ENCODE measurements at places on chromosomes 1 and 21.

GRCh38 chr1:235919833-235920441 lies 53.2 kb upstream of the LYST start:
- no peak for DNase-seq

DNA sequence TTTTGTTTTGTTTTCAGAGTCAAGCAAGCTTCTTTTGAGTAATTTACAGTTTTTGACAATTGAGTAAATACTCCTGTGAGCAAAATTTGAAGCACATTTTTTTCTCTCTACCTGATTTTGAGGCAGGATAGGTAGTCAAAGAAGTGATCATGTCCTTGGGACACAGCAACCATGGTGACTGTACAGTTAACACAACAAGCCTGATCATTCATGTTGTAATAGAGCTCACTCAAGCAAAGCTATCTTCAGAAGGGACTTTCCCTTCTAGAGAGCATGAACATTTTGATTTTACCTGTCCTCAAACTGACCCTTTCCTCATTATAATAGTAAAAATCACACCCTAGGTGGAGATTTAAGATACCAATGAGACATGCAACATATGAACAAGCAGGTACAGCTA lies 126.5 kb upstream of the KCNK1 start:
- no peak for DNase-seq

DNA sequence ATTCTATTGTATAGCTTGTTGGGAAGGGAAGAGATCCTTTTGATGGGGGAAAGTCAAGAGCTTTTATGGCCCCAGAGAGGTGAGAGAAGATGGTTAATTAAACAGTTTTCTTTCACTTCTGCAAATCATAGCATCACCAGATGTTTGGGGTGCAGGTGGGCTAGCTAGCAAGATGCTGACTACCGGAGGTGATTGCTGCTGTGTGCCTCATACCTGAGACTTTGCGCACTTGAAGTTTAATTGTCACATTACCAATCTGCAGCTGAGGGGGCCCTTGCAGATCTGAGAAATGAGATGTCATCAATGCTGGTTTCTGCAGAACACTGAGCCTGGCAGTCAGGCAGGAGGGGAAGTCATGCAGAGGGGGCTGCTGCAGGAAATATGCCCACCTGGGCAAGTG lies 73.9 kb downstream of the SNRPE start:
- no peak for DNase-seq

DNA sequence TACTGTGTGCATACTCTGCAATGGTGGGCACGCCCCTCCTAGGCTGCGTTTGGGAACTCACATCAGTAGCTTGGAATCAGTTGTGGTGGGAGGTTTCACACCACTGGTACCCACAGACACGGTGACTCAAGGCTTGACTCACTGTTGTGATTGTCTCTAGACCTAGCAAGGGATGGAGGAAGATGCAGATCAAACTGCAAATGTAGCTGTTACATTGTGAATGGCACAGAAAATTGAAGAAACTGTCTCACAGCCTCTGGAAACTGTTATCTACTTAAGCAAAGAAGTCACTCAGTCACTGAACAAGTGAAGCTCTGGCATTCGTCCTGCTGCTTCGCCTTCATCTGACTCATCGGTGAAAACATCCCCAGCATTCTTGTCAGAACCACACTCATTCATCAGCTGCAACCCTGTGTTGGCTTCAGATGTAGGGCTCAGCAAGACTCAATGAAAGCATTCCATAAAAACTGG lies 59.5 kb downstream of the POFUT2 start:
- DNase-seq: no peak

GRCh38 chr1:34781071-34781843 lies at the start of gene GJB3:
Gene GJB3 (plus strand): TSS chr1:34781214. CDS start chr1:34784763, 3,549 bp downstream.
- DNase-seq: no peak

- DNase-seq: no peak
Observed at GRCh38 chr1:147204080-147204479, 21.1 kb downstream of the FMO5 start.

DNA sequence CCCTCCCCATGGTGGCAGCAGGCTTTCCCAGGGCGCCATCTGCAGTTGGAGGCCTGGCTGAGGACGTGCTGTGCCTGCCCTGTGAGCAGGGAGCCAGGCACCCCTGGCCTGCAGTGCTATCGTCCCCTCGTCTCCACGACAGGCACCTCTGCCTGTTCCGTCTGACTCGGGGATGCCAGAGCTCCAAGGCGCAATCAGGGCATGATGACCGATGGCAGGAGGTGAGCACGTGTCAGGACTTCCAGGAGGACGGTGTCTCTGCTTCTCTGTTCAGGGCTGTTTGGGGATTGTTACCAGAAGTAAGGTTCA lies 125.2 kb downstream of the PCBP3 start:
- DNase-seq: no peak

GRCh38 chr1:208238710-208239472 lies 5.3 kb downstream of the PLXNA2 start:
- DNase-seq: no peak

DNA sequence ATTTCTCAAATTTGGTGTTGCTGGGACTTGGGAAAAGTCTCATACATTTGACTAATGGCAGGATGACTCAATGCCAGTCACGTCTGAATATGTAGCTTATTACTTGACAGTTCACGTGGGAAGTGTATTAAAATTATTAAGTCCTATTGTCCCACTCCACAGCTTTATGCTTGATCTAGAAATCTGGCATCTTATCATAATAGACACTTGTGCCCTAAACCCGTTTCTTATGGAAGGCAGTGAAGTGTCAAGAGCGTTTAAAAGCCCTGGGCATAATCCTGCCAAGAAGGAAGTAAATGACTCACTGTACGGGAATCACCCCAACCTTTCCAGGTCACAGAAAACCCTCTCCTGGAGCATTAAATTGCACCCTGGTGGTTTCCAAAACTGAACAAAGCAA lies 207.4 kb downstream of the APP start:
- no peak for DNase-seq

- no peak for DNase-seq
Observed at GRCh38 chr1:55155522-55155921, 59.6 kb downstream of the USP24 start.

GRCh38 chr1:109277434-109278204 lies 5.3 kb downstream of the PSRC1 start:
- DNase-seq: no peak

- DNase-seq: no peak
Observed at GRCh38 chr21:42609811-42610210, 43.6 kb upstream of the PDE9A start.

DNA sequence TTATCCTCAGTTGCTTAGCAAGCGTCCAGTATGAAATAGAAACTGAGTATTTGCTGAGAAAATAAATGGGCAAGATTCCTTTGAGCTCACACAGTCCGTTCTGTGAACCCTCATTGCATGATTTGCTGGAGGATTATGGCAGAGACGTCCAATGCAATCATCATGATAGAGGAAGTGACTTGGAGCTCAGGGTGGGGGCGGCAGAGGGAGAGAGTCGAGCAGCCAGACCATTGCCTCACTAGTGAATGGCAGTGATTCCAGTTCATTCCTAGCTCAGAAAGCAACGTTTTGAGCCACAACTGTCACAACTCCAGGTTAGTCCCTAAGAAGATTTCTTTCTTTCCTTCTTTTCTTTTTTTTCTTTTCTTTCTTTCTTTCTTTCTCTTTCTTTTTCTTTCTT lies 27.5 kb upstream of the COL9A2 start:
- DNase-seq: no peak

- no peak for DNase-seq
Observed at GRCh38 chr1:204447190-204447589, 35.6 kb upstream of the PPP1R15B start.

DNA sequence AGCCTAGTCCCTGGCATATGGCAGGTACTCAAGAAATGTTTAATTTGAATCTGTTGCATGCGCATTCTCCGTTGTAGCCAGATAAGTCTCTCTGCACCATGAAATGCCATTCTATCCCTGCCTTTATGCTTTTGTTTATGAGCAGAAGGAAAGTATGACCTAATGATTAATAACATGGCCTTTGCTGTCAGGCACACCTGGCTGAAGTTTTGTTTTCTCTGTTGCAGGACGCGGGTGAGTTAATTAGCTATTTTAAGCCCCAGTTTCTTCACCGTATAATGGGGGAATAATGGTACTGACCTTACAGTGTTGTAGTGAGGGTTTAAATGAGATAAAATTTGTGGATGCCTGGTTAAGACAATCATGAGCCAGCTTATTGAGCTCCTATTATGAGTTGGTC lies 87.7 kb downstream of the ST6GALNAC3 start:
- DNase-seq: no peak

- no peak for DNase-seq
Observed at GRCh38 chr1:223201967-223202366, 58.9 kb upstream of the TLR5 start.

GRCh38 chr1:145778146-145778540 lies 45.8 kb downstream of the RNF115 start:
- no peak for DNase-seq

GRCh38 chr1:20376880-20377494 lies 86.3 kb downstream of the VWA5B1 start:
- DNase-seq: no peak

GRCh38 chr21:8994640-8995511 lies 1526.5 kb upstream of the TPTE start:
- DNase-seq: no peak

GRCh38 chr1:235996048-235996785 lies 68.7 kb downstream of the NID1 start:
- DNase-seq: no peak

- no peak for DNase-seq
Observed at GRCh38 chr1:59427784-59428183, 130.9 kb downstream of the FGGY start.

GRCh38 chr1:218817071-218817470 lies 356.6 kb upstream of the LYPLAL1 start:
- no peak for DNase-seq

GRCh38 chr1:110176299-110176956 lies 26.1 kb downstream of the SLC6A17 start:
- no peak for DNase-seq

GRCh38 chr21:42850866-42851391 lies 28.4 kb downstream of the WDR4 start:
- DNase-seq: no peak

DNA sequence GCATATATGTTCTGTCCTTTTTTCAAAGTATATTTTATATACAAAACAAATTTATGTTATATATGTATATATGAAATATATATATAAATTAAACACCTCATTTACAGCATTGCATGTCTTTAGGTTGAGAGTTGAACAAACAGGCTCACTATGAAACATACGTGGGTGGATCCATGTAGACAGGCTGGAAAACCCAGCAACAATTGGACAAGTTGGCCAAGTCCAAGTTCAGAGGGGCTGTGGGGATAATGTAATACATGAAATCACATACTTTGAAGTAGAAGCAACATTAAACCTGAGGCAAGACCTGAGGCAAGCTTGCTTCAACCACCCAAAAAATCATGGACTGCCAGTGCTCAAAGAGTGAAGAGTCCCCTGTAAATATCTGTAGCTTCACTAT lies 39.7 kb downstream of the KCNJ6 start:
- no peak for DNase-seq

GRCh38 chr1:24526940-24527542 lies 24.4 kb downstream of the RCAN3 start:
- DNase-seq: no peak

DNA sequence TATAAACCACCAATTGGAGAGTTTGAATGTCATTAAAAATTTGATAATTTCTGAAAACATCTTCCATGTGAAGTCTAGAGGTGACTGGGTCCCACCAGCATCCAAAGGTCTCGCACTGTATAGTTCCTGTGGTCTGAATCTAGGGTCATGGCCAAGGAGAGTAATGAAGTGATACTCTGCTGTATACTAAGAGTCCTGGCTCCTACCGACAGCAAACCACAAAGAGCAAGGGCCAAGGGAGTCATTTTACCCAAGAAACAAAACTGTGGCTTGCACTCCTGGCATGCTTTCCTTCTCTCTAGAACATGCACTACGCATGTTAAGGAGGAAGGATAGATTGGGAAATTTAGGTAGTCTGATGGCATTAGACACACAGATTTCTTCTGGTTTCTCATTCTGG lies 115.6 kb downstream of the BRINP2 start:
- no peak for DNase-seq

- DNase-seq: no peak
Observed at GRCh38 chr1:112983537-112984131, 27.6 kb upstream of the SLC16A1 start.

All from cerebellar nuclear complex (tissue), 1 donor.